ENCODE measurements at places on chromosomes 5 and 9. TPM values are rescaled to one million over a fixed set of nuclear protein-coding genes. Genes with fewer than 3 reads are reported as not detected.

DNA sequence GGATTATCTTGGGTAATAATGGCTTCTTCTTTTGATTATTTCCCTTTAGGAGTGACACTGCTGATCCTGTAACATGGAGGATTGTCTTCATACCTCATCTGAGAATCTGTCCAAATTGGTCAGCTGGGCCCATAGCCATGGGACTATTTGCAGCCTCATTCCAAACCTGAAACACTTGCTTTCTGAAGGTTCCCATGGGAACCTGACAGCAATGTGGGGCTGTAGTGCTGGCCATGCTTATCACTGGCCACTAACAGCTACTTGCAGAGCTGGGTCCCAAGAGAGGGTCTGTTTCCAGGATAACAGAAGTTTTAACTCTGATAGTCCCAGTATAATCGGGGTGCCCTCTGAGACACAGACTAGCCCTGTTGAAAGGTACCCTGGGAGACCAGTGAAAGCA, 87.4 kb downstream of the KIAA1958 start:
- no peak for DNase-seq

DNA sequence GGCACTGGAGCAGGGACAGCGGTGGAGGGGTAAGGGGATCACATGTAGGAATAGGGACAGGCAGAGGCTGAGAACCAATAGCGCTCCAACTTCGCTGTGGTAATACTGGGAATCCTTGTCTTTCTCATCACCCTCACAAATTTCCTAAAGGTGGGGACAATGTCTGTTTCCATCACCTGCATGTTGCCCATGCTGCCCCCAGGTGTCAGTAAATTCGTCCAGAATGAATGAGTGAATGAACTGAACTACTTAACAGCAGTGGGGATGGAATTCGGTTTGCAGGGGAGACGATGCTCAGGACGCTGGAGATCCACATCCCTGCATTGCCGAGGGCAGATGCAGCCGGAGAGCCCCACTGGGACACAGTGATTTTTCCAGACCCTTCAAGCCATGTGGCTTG, 129.9 kb downstream of the PDZD2 start:
- no peak for DNase-seq

GRCh38 chr5:95554331-95554646, 488 bp downstream of the SKIC3 start:
- DNase-seq, result no peak

GRCh38 chr5:150410524-150411244, 2.0 kb downstream of the CD74 start:
- peak; percentile 70 for DNase-seq

DNA sequence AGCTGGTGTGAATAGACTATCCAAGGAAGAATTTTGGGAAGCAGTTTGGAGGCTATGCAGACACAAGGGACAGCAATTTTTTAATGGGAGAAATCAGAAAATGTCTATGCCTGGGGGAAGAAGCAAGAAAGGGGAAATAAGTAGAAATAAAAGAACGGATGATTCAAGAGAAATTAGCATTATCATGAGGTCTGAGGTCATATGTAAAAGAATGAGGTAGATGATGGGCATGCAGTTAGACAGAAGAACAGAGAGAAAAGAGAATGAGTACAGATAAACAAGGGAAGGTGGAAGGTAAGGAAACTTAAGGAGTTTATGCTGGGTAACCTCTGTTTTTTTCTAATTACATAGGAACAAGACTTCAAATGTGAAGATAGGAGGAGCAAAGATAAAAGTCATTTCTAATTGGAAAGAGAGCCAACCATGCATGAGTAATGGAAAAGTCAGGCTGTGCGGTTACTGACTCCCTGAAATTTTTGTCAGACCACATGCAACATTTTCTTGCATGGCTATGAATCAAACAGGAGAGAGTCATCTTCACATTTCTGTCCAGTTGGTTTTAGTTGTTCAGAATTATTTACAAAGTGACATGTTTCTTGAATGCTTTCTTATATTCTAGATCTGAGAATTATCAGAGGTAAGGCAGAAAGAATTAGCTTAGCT, 101.0 kb upstream of the PIK3R1 start:
- peak; percentile 93 for DNase-seq

DNA sequence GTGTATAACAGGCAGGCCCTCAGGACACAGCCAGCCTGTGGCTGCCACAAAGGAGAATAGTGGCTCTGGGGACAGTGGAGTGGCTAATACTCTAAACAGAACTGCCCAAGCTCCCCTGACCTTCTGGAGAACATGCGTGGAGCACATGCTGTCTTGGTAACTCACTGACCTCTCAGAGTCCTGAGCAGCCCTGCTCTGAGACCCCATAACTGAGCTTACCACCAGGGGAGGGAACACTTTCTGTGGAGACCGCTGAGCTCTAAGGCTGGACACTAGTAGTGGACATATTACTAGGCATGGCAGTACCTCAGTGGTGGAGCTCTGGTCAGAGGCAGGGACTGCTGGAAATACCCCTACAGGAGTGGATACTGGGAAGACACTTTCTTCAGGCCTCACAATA, 60.2 kb upstream of the SPTLC1 start:
- DNase-seq, result no peak

DNA sequence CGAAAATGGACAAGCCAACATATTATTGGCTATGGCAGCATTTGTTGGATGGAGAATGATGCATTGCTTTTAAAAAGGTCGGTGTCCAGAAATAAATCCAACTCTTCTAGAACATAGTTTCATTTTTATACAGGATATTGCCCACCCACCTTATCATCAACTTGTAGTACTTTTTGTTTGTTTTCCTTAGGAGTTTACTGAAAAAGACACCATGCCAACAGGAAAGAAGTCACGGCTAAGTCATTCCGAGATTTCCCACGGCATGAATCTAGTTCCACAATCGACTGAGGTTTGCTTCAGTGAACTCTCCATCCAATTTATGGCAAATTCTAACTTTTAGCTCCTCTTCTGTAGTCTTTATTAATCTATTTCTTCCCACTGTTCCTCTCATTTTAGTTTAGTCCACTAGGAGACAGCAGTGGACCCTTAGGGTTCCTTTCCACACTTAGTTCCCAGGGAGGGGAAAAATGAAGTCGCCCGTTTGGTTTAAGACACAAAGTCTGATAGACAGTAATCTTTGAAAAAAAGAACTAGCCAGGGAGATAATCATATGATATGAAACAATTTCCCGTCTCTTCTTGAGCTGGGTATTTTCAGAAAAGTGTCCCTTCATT, 237.5 kb downstream of the AP3B1 start:
- DNase-seq, result no peak

DNA sequence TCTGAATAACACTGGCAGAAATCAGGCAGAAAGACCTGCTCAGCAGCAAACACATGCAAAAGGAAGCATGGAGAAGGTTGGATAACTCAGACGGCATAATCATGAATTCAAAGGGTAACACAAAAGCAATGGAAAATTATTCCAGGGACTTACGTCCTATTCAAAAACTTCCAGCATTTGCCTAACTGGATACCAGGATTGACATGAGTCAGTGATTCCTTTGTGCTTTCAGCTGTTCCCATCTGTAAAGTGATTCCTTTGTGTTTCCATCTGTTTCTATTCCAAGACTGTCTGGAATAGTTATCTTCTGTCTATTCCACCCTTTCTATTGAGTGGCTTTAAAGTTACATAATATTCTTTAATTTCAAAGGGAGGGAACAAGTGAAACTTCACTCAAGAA, 1361.7 kb upstream of the CDH9 start:
- DNase-seq, result peak; percentile 88

DNA sequence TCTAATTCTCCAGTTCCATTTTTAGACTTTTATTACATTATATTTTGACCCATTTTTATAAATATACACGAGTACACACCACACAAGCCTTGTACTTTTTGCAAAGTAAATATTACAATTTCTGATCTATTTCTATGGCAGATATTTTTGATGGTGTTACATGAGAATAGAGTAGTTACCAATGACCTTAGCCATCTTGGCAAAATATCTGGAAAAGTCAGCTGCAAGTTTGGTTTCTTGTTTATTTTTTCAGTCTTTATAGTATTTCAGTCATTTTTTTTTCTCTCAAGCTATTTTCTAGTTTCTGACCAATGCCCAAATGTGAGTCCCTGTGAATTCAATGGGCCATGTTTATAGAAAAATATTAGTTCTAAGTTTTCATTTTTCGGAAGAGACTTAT, 64.0 kb upstream of the TMC1 start:
- no peak for DNase-seq

DNA sequence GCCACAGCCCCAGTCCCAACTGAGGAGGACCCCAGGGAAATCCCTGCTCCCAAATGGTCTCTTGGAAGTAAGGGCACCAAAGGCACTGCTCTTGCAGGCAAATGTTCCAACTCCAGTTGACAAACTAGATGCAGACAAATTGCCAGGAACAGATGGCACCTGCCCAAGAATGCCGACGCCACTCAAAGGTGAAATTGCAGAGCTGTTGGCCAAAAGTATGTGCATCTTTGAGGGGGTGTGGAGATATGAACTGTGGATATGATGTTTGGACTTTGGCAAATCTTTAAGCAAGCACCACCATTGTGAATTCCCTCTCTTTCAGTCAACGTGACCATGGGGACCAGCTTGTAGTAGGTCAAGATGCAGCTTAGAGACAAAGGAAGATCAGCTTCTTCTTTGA, 12.0 kb upstream of the CPLX2 start:
- DNase-seq, result no peak

- no peak for DNase-seq
Measured at GRCh38 chr5:1208743-1209488, 7.5 kb downstream of the SLC6A19 start.

DNA sequence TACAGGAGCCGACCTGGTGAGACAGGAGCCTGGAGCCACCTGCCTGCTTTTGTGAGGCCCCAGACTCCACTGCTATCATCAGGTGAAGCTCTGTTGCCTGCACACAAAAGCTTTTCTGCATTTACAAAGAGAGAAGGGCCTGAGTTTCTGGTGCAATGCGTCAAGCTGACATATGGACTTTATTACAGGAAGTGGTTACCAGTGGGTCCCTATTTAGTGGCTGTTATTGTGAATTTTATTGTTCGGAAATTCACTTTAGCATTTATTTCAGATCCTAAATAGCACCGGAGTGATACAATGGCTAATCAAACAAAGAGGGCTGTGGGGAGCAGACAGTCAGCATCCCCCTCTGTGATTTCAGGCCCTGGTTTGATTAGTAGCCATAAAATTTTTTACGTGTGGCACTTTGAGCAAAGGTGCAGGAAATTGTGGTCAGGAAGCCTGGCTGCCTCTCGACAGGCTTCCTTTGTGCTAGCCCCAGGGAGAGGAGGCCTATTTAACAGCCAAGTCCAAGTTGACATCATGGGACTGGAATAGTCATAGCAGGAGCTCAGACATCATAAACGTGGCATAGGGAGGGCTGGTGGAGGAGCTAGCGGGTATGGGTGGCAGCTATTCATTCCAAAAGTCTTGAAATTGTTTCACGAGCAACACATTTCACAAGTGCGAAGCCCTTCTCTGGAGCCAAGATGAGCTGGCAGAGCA, 8.4 kb downstream of the TGFBI start:
- DNase-seq, result no peak

DNA sequence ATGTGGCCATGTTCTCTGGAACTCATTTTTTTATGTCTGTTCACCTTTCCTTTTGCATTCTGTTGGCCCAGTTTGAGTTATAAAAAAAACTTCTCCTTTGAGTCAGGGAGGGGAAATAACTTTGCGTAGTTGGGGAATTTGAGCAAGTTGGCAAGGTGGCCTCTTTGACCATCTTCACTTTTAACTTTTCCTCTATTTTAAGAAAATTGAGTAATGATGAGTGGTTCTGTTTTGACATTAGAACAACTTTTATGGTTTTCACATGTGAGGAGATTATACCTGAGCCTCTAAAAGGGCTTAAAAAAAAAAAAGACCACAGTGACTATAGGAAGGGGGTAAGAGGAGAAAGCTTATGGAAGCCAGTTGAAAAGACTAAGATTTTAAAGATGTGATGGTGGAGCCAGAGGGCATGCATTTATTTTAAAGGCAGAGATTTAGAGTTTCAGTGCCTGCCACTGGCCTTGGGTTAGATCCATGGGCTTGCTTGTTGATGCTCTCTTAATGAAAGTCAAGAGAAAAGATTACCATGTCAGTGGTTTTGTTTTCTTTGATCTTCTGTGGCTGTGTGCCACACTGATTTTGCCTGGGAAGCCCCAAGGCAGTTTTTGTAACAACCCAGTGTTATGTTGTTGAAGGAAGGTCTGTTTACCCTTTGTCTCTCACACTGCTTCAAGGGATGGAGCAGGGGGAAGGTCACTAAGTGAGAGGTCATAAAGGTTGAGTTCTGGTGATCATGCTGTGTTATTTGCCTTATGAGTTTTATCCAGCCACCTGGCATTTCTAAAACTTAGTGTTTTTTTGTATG, 219.7 kb upstream of the CD180 start:
- DNase-seq, result no peak

- DNase-seq, result no peak
Measured at GRCh38 chr9:1916655-1917054, 98.5 kb upstream of the SMARCA2 start.

DNA sequence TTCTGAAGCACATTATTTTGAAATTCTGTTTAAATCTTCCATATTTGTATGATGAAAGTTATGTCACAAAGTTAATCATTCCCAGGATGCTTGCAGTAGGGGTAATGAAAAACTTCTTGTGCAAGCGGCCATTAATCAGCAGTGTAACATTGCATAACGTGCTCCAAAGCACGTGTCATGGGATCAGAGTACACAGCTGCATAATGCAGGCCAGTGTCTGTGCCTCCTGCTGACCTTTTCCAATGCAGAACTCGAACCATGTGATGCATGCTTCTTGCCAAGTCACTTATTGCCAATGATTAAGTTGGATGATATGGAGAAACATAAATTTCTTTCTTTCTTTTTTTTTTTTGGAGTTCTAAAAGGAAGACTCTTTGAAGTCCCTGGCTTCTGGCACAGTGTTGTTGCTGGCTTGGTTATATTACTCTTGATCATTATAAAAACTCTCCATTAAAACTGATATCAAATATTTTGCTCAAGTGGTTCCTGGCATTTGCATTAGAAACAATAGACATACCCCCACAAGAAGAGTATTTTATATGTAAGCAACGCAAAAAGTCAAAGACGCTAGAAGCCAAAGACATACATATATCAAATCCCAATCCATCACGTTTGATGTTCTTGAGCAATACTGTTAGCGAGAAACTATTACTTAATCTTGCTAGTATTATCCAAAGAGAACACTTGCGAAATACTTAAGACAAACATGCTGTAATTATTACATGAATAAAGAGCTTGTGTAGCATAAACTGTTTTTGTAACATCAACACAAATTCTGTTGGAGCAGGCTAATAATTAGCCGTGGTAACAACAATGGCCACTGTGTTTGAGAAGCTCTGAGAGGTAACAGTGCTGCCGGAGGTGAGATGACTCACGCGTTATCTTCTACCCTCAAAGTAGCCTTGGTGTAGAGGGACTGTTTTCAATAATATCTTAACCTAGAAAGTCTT, 164.2 kb downstream of the AUH start:
- peak; percentile 95 for DNase-seq

DNA sequence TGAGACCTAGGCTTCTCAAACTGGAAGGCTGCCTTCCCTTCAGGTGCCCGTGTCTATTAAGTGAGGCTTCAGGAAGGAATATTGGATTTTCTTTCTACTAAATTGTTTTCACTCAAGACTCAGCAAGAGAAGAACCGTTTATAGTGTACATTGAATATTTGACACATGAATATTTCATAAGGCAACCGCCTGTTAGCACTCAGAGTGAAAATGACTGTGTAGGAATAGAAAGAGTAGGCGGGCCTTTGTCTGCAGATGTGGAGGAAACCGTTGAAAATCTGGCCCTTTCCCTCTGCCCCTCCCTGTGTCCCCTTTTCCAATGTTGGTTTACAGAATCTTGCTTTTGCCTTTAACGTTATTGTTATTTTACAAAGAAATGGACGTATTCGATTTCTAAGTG, 6.2 kb downstream of the SAP30L start:
- DNase-seq, result no peak

ADGRV1 gene
- total RNA-seq, result not detected

NCS1 gene
- 70.1 TPM for total RNA-seq

EXOSC2 gene
- 39.3 TPM for total RNA-seq

NR2F1 gene
- total RNA-seq, result 16.8 TPM

PRDM9 gene
- total RNA-seq, result not detected

CARD9 gene
- total RNA-seq, result 0.86 TPM

TPPP gene
- 0.06 TPM for total RNA-seq

All from LHCN-M2 (cell line).